ENCODE measurements at places on chromosomes 3 and 15.

- no peak for DNase-seq
Observed at GRCh38 chr15:64225804-64226203, 63.0 kb upstream of the PPIB start.

- DNase-seq = no peak
Observed at GRCh38 chr3:169400874-169401273, 262.6 kb downstream of the MECOM start.

DNA sequence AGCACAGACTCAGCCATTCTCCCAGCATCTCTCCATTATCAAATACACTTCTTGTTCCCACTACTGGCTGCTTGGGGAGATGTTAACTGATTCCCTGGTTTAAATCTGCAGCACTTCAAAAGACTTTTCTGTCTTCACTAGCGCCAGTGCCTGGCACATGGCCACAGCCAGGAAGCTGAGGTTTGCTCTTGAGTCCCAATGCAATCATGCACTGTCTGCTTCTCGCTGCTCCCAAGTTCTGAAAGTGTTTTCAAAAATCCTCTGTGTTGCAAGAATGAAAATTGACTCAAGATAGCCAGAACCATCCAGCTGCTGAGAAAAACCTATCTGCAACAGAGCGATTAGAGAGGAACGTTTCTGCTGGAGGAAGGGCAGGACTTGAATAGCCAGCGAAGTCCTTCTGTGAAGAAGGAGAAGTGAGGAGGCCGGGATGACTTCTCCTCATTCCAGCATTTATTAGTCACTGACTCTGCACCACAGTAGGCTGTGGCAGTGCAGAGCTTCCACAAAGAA is 358.4 kb upstream of the NR2F2 start:
- no peak for DNase-seq

DNA sequence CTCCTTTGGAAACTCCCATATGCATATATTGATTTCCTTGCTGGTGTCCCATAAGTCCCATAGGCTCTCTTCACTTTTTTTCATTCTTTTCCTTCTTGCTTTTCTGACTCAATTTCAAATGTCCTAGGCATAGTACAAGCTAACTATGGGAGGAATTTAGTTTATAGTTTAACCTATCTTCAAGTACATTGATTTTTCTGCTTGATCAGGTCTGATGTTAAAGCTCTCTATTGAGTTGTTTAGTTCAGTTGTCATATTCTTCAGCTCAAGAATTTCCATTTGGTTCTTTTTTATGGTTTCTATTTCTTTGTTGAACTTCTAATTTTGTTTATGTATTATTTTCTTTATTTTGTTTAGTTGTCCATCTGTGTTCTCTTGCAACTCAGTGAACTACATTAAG is 121.3 kb upstream of the MNS1 start:
- no peak for DNase-seq

DNA sequence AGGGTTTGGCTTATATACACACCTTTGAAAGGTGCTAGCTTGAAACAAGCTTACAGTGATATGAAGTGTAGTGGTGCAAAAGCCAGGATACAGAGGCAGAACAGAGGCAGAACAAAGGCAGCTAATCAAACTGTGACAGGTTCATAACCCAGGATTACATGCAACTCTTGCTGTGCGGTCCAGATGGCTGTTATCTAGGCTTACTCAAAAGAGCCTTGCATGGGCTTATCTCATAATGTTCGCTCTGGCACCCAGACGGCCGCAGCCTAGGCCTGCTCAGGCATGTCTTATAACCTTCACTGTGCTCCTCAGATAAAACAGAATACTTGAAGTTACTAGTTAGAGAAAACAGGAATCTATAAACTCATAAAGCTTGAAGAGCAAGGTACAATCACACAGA is 22.8 kb upstream of the NOX5 start:
- no peak for DNase-seq

DNA sequence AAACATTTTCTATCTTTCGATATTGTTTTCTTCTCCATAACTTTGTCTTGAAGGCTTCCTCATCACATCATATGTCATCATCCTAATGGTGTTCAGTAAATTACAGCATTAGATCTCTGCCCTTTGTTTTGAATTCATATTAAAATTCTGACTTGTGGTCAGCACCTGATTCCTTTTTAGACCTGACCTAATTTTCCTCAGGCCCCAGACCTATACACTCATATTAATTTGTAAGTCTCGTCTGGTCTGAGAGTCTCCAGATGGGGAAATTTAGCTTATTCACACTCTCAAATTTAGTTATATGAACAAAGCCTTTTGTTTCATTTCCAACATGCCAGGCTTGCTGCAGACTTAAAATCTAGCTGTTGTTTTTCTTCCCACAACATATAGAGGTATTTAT is 248.4 kb downstream of the KCNH8 start:
- DNase-seq = no peak

DNA sequence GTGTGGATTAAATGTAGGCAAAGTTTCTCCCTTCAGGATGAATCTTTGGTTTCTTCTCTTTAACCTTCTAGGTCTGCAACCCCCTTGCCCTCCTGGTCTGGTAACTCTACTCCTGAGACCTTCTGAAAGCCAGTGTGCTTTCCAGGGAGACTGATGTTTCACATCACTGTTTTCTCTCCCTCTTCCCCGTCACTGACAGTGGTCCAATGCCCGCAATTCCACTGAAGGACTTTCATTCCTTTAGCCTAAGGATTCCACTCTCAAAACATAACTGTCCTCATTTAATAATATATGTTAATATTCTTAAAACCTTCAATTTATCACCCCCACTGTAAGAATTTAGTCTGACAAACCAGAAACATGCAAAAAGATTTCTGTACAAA is 101.5 kb upstream of the CPNE4 start:
- DNase-seq = no peak

DNA sequence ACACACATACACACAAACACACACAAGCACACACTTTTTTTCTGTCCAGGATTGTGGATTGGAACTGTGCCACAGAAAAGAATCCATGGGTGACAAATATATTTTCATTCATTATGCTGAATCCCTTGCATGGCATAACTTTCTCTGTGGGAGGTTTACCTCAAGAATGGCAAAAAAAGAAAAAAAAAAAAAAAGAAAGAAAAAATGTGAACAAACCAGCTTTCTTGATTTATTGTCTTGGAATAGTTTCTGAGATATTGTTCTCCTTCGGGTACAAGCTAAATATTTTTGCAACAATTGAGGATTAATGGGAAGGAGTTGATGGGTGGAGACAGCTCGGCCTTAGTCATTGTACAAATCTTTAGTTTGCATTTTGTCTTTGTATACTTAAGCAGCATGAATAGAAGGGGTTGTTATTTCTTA is 153.1 kb downstream of the GMNC start:
- DNase-seq = no peak

DNA sequence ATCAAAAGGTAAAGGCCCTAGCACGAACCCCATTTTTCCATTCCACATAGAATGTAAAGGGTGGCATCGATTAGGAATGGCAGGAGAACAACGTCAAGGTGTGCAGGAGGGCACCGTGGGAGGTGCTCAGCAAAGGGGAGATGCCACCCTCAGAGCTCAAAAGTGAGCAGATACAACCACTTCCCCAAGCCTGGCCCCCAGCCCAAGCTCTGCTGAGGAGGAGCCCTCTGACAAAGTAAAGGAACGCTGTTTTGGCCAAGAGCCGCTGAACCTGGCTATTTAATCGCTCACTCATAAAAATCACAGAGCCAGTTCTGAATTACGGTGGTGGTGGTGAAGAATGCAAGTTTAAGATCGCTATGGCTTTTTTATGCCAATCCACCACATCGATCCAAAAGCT is 12.4 kb downstream of the GNB5 start:
- DNase-seq = no peak

DNA sequence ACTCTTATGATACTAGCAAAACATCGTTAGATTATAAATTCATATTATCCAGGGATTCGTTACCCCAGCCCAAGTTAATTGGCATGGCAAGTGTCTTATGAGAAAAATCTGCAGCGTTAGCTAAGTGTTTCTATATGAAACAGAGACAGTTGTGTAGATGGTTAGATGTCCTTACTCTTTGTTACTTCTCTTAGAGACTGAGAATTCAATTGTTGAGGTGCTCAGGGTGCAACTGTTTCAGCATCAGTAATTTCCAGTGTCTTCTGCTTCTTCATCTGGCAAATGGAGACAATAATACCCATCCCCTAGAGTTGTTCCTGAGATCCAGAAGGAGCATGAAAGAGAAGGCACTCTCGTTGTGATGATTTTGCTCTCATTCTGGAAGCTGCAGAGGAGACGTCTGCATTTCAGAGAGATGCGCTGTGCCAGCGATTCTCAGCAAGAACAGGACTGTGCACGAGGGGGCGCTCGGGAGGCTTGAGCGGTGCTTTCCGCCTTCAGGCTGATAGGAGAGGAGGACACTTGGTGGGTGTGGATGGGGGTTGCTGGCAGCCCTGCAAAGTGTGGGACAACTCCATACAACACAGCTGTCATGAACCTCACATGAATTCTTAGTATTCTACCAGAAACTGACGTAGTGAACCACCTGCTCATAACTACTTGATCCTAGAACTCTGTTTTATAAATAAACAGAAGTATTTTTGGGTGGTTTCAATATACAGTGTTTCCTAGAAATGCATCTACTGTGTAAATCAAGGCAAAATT is 39.7 kb upstream of the SPSB4 start:
- peak; percentile 88 for DNase-seq

DNA sequence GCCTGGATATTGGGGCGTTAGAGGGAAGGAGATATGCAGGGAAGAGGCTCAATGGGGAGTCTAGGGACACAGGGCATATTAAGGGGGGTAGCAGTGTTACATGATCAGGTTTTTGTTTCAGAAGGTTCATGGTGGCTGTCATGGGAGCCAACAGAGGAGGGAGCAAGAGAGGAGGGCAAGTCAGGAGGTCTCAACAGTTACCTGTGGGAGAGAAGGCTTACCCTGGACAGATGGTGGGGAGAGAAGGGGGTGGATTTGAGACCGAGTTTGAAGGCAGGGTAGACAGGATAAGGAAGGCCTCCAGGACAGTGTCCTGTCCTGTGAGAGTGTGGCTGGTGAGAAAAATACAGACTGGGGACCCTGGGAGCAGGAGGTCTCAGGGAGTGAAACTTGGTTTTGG is 3.8 kb upstream of the WNT7A start:
- DNase-seq = no peak

- no peak for DNase-seq
Observed at GRCh38 chr3:167274141-167274874, 105.8 kb downstream of the ZBBX start.

DNA sequence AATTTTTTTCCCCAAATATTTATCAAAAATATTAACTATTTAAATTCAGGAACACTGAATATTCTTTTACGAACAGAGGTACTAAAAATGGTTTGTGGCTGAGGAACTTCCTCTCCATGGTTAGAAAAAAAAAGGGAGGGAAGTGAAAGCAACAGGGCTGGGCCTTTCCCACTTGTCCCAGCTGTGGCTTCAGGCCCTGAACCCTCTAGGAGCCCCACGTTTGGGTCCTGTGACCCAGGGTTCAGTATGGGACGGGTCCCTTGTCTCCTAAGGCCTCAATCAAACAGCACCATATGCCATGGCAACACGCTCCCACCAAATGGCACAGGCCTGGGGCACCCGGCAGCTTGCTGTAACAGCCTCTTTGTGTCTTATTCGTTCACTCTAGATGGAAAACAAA is 32.4 kb downstream of the POC1A start:
- DNase-seq = no peak

DNA sequence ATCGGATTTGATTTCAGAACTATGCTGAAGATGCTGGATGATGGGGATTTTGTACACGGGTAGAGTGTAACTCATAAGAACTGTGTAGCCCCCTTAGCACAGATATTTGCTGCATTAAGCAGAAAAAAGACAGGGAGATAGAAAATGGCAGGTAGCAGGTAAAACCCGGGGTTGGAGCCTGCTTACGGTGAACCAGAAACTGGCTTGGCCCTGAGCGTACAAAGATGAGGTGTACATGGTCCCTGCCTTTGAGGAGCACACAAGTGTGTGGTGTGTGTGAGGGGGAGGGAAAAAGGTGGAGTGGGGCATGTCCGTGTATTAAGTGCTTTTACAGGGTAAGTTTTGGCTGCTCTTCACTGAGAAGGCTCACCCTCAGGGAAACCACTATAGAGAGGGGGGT is 3.5 kb downstream of the LPP start:
- no peak for DNase-seq

- no peak for DNase-seq
Observed at GRCh38 chr3:85167576-85167975, 208.8 kb downstream of the CADM2 start.

DNA sequence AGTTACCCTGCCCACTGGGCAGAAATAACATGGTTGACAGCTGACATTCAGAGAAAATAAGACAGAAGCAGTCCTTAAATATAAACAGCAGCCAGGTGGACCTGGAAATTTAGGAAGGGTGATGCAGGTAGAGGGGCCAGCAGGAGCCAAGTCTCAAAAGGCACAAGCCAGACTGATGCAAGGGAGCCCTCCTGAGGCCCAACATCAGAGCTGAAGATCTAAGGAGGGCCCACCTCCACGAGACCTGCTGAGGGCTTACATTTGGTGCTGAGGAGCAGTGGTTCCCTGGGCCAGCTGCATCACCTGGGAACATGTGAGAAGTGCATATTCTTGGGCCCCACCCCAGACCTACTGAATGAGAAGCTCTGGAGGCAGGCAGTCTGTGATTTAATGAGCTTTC is 105.5 kb upstream of the TRIM42 start:
- no peak for DNase-seq

DNA sequence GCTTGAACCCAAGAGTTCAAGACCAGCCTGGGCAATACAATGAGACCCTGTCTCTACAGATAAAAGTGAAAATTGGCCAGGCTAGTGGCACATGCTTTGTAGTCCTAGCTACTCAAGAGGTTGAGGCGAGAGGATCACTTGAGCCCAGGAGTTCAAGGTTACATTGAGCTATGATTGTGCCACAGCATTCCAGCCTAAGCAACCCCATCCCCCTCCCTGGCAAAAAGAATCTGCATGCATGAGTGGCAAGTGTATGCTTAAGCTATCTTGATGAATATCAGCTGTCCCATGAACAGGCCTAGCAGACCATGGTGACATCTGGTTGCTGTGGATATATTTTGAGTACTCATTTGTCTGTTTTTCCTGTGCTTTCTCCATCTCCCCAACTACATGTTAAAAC is 4.7 kb downstream of the ATRIP start:
- no peak for DNase-seq

DNA sequence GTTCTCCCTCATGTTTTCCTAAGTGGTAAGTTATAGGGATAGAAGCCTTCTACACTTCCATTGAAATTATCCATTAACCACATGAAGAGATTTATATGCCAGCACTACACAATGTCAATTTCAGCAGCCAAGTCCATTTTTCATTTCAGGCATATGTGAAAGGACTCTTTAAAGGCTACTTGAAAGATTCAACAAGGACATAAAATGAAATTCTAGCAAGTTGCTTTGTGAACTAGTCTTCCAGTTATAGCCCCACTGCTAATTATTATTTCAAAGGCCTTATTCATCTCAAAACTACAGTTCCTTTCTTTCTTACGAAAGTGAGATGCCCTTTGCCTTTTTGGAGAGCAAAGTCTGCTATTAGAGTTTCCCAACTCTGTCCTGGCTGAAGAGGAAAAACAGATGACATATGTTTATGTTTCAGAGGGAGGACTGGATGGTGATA is 66.0 kb upstream of the SLC2A2 start:
- no peak for DNase-seq

GRCh38 chr15:74460298-74460697 is 662 bp downstream of the UBL7 start:
- DNase-seq = no peak
